ENCODE measurements at places on chromosomes 2 and 18.

- no peak for DNase-seq
These were observed 169.8 kb upstream of the HS6ST1 start for GRCh38 chr2:128488434-128488833.

GRCh38 chr2:140242889-140243288 lies 1462.7 kb upstream of the NXPH2 start:
- DNase-seq, result no peak

DNA sequence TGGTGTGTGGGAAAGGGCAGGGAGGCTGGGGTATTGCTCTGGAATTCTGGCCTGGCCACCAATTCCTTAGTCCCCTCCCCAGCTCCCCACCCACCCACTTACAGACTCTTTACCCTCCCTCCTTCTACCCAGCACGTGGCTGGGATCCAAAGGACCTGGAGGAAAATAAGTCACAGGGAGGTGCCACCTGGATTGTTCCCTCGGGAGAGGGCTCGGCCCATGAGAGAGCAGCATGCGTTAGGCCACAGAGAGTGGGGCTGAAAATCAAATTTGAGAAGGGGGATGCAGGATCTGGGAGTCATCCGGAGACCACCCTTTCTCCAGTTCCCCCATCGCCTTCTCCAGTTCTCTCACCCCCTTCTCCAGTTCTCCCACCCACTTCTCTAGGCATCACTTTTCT lies 3.0 kb downstream of the ASPRV1 start:
- DNase-seq, result no peak

DNA sequence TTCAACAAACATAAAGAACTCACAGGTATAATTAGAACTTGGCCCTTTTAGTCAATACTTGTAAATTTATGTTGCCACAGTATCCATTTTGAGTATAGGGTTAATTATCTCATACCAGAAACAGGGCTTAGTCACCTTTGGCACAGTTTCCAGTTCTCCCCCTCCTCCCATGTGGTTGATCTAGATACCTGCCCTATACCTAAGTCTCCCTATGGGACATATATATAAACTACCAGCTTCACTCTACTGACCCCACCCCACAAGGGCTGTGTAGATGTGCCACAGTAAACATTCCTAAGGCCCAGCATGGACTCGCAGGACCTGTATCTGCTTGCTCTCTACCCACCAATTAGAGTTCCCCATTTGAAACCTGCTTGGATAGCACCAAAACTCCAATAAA lies 371.7 kb upstream of the RND3 start:
- no peak for DNase-seq

DNA sequence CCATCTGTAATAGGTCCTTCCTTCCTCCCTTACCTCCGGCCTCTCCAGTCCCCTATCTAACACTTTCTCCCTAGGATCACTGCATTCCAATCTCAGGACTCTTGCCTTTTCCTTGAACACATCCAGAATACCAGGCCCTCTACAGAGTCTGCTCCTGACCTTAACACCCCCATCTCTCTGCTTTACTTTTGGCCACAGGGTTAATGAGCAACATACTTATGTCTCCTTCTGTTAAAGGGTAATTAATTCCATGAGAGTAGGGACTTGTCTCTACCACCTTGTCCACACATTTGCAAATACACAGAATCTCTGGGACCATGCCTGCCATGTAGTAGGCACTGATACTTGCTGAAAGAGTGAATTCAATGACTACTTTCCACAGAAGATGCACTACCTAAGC lies 94.9 kb downstream of the COBLL1 start:
- DNase-seq, result no peak

GRCh38 chr18:61286867-61287266 lies 46.4 kb upstream of the CDH20 start:
- DNase-seq, result no peak

- DNase-seq, result no peak
These were observed 413.3 kb downstream of the BCL11A start for GRCh38 chr2:60140185-60140584.

DNA sequence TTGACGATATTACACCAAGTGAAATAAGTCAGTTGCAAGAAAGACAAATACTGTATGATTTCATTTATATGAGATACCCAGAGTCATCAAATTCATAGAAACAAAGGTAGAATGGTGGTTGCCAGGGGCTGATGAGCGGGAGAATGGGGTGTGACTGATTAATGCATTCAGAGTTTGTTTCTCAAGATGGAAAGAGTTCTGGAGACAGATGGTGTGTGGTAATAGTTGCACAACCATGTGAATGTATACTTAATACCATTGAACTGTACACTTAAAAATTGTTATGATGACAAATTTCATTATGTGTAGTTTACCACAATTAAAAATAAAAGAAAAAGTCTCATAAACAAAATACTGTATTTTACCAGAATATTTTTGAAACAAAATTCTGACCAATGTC lies 117.3 kb downstream of the PIGN start:
- DNase-seq, result no peak

DNA sequence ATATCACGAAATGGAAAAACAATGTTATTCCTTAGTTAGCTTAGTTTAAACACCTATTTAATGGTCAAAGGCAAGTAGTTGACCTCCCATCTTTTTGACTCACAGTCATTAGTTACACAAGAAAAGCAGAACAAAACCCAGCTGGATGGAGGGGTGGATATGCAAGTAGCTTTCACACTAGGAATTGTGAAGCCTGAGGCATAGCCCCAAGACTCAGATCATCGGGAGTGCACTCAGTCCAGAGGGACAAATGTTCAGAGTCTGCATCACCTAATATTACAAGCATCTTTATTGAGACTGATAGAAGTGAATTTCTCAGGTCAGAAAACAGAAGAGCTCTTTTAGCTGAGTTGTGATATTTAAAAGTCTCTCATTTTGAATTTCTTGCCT lies 15.5 kb upstream of the CPS1 start:
- no peak for DNase-seq

GRCh38 chr2:20620696-20621365 lies 30.1 kb downstream of the HS1BP3 start:
- DNase-seq, result no peak

Measured in 8988T (cell line).